Stimulated activated CD4-positive, alpha-beta T cell treated with anti-CD3 and anti-CD28 coated beads, Interleukin-15, amount 100 ng/mL, for 48 hours (primary cell): ENCODE measurements at places on chromosomes 3 and 15.

DNA sequence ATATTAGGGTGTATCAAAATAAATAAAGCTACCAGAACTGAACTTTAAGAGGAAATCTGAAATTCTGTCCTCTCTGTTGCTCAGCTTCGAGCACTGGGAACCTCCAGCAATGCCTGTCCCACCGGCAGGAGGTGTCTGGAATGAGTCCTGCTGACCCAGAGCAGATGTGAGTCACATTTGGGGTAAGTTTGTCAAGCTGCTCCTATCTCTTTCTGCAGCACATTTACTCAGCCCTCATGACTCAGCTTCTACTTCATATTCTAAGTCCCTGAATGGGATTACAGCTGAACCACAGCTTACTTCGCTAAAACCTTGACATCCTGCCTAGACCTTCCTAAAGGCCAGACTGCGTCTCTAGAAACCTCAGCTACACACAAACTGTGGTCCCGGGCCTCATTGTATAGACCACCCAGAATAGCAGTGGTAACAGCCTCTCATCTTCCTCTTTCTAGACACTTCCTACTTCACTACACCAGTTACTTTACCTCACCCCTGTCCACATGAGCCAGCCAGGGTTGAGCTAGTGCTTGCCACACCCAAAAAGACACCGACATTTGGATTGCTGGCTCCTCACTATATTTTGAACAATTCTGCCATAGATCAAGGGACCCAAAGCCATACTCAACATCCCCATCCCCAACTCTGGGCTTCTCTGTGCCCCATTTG is 109.6 kb upstream of the TMCO5A start:
- DNase-seq: no peak

DNA sequence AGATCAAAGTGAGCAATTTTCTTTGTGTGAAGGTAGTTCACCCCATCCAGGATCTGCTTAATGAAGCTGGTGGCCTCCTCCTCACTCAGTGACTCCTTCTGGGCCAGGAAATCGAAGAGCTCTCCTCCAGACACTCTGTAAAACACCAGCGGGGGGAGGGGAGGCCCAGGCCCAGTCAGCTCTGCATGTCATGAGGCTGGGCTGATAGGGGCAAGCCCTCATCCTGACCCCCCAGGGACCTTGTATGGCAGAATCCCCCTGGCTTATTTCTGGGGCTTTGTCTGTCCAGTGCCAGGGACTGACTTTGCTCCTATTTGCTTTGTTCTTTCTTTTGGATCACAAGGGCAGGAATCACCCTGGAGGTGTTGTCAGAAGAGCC is 74.9 kb downstream of the DAPK2 start:
- peak; percentile 31 for DNase-seq

- no peak for DNase-seq
Measured at GRCh38 chr3:133459400-133459799, 59.5 kb downstream of the BFSP2 start.

DNA sequence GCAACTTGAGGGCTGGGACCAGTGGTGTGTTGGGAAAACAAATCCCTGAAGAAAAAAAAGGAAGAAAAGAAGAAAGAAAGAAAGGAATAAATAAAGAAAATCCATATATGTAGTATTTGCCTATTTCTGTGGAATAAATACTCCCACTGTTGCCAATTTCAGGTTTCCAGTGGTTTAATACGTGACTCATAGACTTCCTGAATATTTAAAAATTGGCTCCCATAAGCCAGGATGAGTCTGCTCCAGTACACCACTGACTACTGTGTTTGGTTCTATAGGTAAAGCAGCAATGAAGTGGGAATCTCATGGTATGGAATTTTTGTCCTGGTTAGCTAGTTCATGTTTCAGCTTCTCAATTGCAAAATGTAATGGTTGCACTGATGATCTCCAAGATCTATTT is 31.6 kb downstream of the PYDC2 start:
- no peak for DNase-seq

DNA sequence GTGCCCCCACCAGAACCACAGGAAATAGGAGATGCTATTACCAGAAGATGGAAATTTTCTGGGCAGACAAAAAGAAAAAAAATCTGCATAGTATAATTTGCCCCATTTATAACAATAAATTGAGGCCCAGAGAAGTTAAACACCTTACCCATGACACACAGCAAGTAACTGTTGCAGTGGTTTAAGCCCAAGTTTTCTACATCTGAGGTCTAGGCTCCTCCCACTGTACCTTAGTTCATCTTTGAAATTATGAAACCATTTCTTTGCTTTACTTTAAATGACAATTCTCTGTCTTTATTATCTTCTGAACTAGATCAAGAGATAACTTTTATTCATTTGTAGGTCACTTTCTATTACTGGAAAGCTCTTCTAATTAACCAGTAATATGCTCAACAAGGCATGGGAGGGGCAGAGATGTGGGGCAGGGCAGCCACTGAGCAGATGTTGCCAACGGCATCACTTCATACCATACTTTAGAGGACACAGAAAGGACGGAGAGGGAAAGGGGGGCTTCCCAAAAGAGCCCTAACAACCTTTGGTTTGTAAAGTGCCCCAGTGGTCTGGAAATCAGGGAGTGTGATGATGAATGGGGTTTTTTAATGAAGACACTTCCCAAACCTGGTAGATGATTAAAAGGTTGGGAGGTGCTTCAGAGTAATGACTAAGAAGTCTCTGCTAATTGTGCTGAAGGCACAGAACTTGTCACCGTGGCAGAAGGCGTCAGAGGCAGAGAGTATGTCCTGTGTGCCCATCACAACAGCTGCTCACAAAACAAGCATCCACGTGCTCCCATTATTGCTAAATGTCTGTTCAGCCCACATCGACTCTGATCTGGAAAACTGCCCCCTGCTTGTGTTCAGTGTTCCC is 342.5 kb downstream of the SHQ1 start:
- no peak for DNase-seq

DNA sequence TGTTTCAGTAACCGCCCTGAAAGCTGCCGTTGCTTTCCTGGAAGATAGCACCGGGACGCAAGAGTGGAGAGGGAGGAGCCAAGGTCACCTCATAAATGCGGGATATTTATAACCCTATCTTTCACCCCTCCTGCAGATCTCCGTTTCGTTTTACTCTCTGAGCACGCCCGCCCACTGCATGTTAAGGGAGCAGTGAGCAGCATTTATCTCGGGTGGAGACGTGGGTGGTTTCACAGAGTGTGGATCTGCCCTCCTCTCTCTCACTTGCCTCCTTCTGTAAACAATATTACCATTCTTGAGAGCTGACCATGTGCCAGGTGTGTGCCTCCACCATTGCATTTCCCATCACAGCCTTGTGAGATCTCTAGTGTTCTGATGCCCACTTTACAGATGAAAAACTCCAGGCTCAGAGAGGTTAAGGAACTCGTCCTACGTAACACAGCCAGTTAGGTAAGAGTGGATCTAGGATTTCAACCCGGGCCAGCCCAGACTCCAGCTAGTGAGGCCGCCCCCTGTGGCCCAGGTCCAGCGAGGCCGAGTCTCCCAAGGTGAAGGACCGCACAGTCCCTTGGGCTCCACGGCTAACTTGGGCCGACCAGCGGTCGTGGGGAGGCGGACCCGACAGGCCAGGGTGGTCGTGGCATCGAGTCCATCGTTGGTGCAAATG is 16.9 kb upstream of the SEMA4B start:
- peak; percentile 32 for DNase-seq

DNA sequence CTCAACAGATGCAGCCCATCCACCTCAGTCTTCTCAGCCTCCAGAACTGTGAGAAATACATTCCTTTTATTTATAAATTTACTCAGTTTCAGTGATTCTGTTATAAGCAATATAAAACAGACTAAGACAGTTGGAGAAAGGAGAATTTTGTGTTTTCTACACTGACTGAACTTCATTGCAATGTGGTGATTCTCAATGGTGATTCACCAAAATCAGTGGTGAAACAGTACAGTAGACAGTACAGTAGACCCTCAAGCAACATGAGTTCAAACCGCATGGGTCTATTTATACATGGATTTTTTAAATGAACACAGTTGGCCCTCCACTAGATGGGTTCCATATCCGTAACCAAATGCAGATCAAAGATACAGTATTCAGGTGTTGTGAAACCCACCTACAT is 403.1 kb upstream of the TGFBR2 start:
- no peak for DNase-seq

DNA sequence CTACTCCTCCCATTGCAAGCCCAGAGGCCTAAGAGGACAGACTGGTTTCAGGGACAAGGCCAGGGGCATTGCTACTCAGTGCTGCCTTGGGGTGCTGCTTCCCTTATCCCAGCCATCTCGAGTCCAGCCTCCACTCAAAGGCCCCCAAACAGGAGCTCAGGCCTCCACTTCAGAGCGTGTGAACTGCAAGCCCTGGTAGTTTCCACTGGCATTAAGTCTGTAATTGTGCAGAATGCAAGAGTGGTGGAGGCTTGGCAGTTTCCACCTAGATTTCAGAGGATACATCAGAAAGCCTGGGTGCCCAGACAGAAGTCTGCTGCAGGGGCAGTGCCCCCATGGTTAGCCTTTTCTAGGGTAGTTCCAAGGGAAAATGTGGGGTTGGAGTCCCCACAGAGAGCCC is 192.8 kb upstream of the ST8SIA2 start:
- DNase-seq: no peak

- DNase-seq: no peak
Measured at GRCh38 chr3:63644212-63644797, 8.2 kb upstream of the SNTN start.

- no peak for DNase-seq
Measured at GRCh38 chr3:193998123-193998448, 137.9 kb upstream of the HES1 start.

DNA sequence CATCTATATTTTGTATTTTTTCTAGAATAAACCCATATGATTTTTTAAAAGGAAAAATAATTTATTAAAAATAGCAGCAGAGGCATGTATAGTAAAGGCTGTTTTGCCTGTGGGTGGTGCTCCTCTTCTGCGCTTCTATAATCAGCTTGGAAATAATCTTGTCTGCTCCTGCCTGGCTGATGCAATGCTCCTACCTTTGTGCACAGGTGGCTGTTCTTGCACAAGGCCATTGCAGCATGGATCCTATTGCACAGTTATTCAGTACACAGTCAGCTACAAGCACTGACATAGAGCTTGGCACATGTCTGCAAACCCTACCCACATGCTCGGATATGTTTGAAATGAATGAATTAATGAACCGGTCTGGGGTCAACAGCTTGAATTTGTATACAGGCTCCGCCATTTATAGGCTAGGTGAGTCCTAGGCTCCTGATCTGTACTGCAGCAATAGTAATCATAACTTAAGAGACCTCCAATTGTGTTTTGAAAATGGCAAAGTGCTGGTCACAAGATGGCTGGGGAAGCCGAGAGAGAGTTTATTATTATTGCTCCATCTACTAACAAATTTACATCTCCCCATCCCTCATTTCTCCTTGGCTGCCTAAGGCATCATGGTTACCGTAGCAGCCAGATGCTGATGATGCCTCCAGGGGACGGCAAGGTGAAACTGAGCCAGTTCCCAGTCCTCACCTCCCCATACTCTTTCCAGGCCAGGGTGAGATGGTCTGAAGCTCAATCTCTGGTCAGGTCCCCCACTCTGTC is 532 bp upstream of the RTP1 start:
- DNase-seq: no peak

- DNase-seq: no peak
Measured at GRCh38 chr3:194946091-194946490, 260.4 kb downstream of the FAM43A start.

DNA sequence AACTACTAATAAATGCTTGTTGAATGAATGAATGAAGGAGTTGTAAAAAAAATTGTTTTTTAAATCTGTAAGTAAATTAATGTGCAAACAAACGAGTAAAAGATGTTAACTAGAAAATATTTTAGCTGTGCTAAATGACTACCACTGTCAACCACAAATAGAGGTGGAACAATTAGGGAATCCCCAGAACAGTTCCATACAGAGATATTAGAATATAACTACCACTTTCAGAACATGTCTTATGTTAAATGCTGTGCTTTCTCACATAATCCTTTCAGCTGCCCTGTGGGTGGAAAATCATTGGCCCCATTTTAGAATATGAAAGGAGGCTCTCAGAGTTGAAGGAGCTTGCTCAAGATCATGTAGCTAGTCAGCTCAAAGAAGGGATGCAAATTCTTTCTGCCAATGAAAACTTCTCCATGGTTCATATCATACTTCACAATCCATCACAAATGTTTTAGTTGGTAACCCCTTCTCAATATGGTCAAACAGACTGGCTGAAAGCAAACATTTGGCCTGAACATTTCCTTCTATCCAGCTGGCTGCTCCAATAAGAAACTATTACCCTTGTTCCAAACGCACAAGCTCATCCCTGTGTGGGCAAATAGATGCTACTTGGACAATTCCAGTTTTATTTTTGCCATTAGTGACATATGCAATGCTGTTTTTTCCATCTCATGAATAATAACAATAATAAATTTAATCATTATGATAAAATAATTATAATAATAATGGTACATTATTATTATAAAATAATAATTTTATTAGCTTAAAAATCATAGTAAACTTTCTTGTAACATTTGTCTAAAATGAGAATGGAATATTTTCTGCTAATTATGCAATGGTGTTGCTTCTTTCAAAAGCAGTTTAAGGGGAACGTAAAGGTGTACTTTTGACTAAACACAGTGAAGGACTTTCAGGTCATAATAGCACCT is 290.4 kb upstream of the STT3B start:
- DNase-seq: no peak

GRCh38 chr3:53230041-53230621 is 25.7 kb downstream of the TKT start:
- DNase-seq: no peak

GRCh38 chr15:50256188-50257041 is 9.1 kb downstream of the HDC start:
- no peak for DNase-seq

DNA sequence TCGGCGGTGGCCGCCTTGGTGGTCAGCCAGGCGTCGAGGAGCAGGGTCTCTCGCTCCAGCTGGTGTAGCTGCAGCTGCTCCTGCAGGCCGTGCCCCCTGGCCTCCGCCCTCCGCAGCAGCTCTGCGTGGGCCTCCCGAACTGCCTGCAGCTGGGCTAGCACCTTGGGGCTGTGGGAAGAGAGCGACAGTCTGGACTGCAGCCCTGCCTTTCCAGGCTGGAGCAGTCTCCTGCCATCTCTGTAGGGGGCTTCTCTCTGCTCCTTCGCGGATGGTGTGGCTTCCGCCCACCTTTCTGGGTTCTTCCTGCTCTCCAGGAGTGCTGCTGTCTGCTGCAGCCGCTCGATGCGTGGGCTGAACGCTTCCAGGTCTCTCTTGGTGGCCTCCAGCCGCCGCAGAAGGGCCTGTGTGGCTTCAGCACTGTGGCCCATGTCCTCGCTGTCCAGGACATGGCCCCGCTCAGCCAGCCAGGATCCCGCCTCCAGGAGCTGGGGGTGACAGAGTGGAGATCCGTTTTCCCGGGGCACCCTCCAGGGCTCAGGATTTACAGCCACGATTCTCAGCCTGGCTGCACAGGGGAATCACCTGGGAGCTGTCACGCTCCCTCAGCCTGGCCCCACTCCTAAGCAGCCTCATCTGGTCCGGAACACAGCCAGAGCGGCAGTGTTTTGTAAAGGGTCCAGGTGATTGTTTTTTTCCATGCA is 16.8 kb downstream of the PLA2G4B start:
- DNase-seq: no peak
